ENCODE measurements at places on chromosomes 1 and 21.

GRCh38 chr1:235866913-235867845, 473 bp upstream of the LYST start:
- DNase-seq = peak; percentile 96

GRCh38 chr1:72281144-72281543, 1.2 kb downstream of the NEGR1 start:
- DNase-seq = no peak

- no peak for DNase-seq
Observed at GRCh38 chr1:97392701-97393100, 528.1 kb downstream of the DPYD start.

GRCh38 chr1:229075716-229076115, 195.2 kb upstream of the RAB4A start:
- no peak for DNase-seq

GRCh38 chr1:155977690-155978324, 540 bp downstream of the ARHGEF2 start:
- peak; percentile 68 for DNase-seq

DNA sequence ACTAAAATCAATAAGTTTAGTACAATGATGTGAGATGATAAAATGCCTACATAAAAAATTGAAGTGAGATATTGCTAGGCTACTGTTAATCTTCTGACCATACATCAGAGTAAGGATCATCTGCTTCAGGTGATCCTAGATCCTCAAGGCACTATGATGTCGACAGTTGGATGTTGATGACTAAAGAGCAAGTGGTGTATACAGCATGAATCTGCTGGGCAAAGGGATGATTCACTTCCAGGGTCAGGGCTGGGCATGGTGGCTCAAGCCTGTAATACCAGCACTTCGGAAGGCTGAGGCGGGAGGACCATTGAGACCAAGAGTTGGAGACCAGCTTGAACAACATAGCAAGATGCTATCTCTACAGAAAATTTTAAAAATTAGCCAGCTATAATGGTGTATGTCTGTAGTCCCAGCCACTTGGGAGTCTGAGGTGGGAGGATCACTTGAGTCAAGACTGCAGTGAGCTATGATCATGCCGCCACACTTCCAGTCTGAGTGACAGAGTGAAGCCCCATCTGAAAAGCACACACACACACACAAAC, 24.6 kb downstream of the NUF2 start:
- no peak for DNase-seq

GRCh38 chr1:203662360-203662759, 35.7 kb downstream of the ATP2B4 start:
- DNase-seq = no peak

DNA sequence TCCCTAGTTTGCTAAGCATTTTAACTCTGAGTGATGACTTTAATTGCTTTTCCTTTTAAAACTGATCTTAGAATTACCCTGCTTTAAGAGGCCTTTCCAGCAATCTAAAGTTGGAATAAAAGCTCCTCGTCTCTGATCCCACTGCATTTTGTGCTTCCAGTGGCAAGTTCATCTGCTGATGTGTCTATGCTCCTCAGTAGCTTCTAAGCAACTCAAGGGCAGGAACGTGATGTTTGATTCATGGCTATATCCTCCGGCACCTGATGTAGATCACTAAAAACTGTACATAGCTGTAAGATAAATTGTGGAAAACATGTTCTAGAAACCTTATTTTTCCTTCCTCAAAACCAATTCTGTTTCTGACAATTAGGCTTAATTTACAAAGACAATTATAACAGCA, 12.5 kb downstream of the CYYR1 start:
- DNase-seq = no peak

DNA sequence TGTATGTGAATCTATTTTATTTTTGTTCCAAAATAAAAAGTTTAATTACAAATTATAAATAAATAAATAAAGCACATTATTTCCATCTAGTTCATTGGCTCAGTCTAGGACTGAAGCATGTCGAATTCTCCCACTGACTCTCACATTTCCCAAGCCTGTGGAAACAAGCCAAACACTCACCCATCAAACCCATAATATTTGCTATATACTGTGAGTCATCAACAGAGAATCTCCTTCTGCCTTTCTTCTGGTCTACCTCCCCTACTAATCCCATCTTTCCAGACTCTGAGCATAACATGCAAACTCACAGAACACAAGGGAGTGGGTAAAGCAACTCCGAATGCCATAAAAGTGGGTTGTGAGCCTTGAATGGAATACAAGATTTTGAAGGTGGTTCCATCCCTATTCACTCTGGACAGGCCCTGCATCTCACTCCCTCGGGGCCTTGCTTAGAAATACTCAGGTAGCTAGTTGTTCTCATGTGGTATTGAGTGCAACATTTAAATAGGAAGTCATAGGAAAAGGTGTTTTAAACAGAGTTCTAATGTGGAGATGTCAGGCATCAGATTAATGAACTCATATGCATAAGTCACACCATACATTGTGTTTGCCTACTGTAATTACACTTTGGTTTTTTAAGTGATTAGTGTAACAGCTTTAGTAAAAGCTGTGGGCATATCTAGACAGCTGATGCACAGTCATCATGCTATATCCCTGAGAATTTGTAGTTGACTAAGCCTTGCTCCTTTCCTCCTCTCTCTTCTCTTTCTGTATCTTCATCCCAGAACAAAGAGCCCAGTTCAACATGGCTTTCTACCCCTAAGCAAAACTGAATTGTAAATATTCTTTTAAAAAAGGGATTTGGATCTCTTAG, 47.0 kb downstream of the F5 start:
- no peak for DNase-seq

DNA sequence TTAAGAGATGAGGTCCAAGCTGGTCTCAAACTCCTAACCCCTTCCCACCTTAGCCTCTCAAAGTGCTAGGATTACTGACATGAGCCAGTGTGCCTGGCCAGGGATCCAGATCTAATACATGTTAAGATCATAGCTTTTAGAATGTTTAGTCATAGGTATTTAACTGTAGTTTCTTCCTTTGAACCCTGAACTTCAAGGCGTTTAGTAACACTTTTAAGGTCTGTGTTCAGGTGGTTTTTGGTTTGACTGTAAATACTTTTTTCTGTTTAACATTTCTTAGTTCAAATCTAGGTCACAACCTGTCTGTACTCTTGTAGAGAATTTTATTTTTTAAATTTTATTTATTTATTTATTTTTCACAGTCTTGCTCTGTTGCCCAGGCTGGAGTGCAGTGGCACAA, 28.1 kb downstream of the RAP1A start:
- no peak for DNase-seq

DNA sequence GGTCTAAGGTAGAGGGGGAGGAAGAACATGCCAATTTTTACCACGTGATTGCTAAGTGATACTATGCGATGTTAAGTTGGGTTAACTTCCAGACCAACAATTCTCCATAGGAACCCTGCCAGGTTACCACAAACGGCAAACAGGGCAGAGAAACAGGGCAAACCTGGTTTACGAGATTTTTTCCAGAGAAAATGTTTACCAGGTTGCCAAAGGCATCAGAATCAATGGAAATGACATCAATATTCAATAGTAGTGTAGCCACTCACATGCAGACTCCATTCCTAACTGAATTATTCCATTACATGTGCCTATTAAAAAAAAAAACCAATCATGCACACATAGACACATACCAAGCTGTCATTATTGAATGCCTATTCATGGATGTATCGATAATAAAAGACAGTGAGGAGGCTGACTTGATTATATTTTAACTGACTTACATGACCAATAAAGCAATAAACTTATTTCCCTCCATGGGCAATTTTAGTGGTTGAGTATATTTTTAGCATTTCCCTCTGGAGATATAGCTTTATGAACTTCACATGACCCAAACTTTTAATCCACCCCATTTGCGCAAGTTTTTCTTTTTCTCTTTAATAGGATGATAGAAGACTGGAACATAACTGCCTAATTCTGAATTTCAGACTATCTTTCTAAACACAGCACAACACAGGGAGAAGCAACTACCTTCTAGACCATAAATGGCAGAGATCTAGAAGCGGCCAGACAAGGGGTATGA, 40.5 kb upstream of the KCNE1 start:
- DNase-seq = no peak

DNA sequence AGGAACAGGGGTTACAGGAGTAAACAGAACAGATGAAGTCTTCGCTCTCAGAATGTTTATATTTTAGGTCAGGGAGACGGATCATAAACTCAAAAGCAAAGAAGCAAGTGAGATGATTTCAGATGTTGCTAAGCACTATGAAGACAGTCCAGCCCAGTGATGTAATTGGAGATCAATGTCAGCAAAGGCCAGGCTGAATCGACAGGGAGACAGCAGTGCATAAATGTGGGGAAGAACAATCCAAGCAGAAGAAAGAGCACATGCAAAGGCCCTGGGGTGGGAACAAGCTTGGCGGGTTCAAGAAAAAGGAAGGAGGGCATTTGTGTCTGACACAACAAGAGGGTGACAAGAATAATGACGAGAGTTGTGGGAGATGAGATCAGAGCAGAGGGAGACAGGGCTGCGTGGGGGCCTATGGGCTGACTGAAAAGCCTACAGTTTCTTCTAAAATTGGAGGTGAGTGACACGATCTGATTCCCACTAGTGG, 47.0 kb downstream of the TAS1R2 start:
- DNase-seq = no peak

DNA sequence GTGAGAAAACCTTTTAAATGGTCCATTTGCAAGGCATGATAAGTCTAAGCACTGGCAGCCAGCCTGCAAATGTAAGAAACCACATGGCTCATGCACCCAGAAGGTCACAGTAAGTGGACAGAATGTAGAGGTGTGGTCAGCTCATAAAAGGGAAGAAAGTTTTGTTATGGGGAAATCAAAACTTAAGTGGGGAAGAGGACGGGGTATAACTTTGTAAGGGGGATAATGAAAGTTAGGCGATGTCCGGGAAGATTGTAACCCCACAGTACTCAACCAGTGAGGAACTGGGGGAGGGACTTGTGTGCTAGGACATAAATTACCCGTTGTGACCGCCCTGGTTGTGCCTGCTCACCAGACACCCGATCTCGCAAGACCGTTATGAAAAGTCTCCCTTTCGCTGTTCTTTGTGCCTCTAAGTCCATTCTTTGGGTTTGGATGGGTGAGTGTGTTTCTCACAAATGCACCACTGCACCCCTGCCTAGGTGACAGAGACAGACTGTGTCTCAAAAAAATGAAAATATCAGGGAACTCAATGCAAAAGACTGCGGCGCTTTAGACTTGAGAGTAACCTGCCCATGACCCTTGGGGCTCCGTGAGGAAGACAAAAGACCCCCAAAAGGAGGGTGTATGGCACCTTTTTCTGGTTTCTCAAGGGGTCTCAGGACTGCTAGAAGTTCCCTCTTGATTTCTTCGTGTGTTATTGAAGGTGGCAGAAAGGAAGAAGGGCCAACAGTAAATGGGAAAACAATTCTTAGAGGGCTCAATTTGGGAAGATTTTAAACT, 28.6 kb upstream of the ZNF496 start:
- DNase-seq = no peak

GRCh38 chr1:37825506-37825905, 17.5 kb upstream of the YRDC start:
- DNase-seq = no peak

DNA sequence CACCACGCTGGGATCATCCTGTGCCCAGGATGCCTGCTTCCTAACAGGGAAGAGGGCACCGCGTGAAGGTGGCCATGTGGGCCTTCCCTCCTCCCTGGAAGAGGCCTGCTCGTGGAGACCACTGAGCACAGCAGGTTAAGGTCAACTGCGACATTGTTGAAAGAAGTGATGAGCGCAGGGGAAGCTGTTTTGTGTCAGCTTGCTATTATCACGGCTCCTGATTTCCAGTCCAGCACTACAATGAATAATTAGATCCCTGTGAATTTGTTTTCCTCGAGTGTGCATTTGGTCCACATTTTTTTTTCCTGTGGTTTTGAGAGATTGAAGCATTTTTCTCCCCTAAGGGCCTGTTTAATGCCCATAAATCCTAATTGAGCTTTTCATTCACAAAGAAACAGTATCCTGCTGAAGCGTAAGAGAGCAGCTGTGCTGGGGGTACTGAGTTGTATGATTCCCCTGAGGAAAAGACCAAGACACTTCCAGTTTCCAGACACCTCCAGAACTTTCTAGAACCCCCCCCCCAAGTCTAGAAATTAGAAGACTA, 204.9 kb downstream of the KCNJ6 start:
- DNase-seq = no peak

- no peak for DNase-seq
Observed at GRCh38 chr21:29403301-29403700, 104.6 kb downstream of the BACH1 start.

DNA sequence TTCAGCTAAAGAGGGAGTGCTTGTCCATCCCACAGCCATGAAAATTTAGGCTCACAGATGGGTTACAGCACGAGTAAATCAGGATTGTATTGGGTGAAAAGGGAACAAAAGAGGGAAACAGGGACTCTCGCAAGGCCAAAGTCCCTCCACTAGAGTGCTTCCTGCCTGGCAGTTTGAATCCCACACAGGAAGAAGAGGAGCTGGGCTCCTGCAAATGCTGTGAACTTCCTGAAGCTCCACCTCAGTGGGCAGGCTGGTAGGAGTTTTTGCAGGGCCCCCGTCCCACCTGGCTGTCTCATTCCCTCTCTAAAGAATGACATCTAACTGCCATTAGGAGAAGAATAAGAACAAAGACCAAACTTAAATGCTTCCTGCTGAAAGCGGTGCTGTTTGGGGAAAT, 712.0 kb upstream of the PRMT6 start:
- no peak for DNase-seq

DNA sequence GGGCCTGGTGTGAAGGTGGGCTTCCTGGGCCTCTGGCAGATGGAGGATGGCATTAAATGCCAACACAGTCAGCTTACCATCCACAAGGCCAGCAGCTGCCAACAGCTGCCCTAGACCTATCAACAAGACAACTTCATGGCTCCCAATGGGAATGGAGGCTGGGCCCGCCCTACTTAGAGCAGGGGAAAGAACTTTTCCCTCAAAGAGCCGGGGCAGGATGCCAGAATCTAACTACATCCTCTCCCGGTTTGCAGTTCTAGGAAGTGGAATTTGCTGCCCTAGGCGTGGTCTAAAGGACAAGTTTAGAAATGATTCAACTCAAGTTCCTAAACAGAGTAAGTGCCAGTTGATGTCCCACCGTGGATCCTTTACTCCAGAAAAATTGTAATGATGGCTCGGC, 13.1 kb downstream of the ICMT start:
- no peak for DNase-seq

- DNase-seq = no peak
Observed at GRCh38 chr1:229874136-229874535, 192.9 kb upstream of the GALNT2 start.

DNA sequence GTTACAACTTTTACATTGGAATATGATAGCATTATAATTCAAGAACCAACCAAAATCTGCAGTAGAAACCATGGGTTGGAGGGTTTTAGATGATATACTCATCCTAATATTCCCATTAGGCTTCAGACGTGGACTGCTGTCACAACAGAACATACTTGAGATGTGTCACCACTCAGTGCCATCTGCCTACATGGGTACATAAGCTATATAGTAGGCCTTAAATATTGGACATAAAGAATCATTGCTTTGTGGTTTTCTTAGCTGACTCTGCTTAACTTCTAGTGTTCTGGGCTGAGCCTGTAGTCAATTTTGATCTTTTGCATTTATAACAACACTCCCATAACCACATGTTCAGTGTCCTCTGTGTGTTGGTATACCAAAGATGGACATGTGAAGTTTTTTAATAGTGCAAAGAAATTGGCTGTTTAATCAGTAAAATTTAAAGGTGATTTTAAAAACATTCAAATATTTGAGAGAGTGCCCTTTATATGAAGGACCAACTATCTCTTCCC, 14.2 kb downstream of the RAP1A start:
- DNase-seq = no peak
